Esophagus muscularis mucosa (tissue), 4 donors: ENCODE measurements at places on chromosomes 2 and 18. TPM values are rescaled to one million over a fixed set of nuclear protein-coding genes. Genes with fewer than 3 reads are reported as not detected.

ALPI gene
- total RNA-seq: 0.17 TPM

PIEZO2 gene
- 5.2 TPM for total RNA-seq

ZAP70 gene
- total RNA-seq: 2.1 TPM

MRPS5 gene
- total RNA-seq: 46.6 TPM

PKDCC gene
- 219 TPM for total RNA-seq

ST8SIA3 gene
- total RNA-seq: under 0.01 TPM

PDE11A gene
- 0.58 TPM for total RNA-seq

USP34 gene
- 137 TPM for total RNA-seq

MOCOS gene
- 1.3 TPM for total RNA-seq

GAREM2 gene
- 4.0 TPM for total RNA-seq

GRCh38 chr2:217664761-217665160 lies 338.0 kb downstream of the TNS1 start:
- DNase-seq: no peak

GRCh38 chr2:33607251-33607721 lies 8.2 kb upstream of the FAM98A start:
- no peak for DNase-seq

DNA sequence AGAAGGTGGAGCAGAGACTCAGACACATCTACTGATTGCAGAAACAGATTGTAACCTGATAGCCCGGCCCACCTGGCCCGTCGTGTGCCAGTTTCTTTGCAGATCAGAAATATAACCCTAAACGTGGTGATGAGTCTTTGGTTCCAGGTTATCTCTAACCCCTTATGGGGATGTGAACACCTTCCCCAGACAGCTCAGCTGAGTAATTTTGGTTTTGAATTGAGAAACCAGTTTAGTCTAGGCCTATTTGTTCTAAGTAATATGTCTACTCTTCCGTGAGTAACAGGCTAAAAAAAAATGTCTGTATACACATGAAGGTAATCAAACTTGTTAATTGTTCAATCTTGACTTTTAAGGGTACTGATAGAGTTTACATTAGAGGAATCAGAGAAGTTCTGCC lies 35.7 kb downstream of the RASGRP3 start:
- DNase-seq: no peak

- DNase-seq: no peak
Measured at GRCh38 chr2:179925713-179926112, 64.3 kb upstream of the ZNF385B start.

GRCh38 chr2:119821266-119821665 lies 61.5 kb downstream of the PTPN4 start:
- DNase-seq: no peak

DNA sequence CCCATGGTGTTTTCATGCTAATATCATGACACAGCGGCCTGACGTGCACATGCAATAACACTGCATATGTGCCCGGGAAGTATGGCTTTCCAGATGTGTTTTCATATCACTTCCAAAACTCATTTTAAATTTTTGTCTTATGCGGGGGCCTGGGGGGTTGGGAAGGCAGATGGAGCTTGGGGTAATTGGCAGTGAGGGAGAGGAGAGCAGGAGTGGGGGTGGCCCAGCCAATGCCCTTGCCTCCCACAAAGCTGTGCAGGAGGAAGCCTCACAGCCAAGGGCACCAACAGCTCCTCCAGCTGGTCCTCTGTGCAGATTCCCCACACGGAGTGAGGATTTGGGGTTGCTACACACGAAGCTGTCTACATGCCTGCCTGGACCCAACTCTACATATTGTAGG lies 805.2 kb downstream of the GALR1 start:
- DNase-seq: no peak

GRCh38 chr2:105338020-105338385 lies 663 bp downstream of the C2orf49 start:
- DNase-seq: no peak

GRCh38 chr2:238231251-238231793 lies 8.5 kb downstream of the HES6 start:
- peak; percentile 94 for DNase-seq

- DNase-seq: no peak
Measured at GRCh38 chr2:195094330-195094729, 562.7 kb upstream of the SLC39A10 start.

DNA sequence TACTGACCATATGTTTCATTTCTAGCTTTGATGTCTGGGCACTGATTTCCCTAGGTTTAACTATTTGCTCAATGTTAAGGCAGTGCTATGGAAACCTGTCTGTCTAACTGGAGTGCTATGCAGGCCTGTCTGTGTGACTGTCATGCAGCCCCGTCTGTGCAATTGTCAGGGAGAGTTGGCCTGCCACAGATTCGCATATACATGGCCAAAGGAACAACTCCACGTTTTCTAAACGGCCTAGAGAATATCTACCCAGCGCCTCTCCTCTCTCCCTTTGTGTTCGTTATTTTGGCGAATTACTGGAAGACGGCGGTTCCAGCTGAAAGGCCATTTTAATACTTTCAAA lies 59.6 kb upstream of the PSME4 start:
- DNase-seq: peak; percentile 29

GRCh38 chr2:134021830-134022524 lies 231.9 kb upstream of the MGAT5 start:
- DNase-seq: peak; percentile 17

GRCh38 chr2:200677171-200677570 lies 91.4 kb downstream of the AOX1 start:
- no peak for DNase-seq

- no peak for DNase-seq
Measured at GRCh38 chr2:150165988-150166312, 321.5 kb downstream of the RND3 start.

DNA sequence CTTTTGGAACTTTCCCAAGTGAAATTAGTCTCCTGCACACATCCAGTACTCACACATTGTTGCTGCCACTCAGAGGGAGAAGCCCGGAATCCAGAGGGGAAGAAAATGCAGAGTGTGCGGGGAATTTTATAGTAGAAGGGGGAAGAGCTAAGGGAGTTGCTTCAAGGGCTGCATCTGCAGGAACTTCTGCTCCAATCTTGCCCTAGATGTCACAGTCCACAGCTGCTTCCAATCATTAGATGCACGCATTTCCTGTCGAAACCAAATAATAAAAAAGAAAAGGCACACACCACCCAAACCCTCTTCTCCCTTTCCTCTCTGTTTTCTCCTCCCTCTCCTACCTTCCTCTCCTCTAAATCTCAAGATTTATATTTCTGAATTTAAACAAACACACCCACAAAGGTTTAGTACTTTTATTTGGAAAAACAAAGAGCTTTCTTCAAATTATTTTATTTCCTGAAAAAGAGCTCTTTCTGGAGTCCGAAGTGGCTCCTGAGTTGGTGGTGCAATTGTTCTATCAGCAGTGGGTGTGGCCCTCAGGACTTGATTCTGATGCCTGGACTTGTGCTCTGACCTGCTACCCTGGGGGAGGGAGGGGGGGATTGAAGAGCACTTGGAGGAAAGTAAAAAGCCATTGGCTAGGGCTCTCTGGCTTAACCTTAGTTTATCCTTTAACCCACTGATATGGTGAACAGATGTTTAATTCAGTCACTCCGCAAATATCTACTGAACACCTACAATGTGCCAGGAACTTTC lies 72.0 kb downstream of the KCNE4 start:
- DNase-seq: no peak

GRCh38 chr2:5818961-5819600 lies 126.9 kb downstream of the SOX11 start:
- no peak for DNase-seq

- DNase-seq: no peak
Measured at GRCh38 chr2:64383016-64383591, 70.9 kb upstream of the LGALSL start.

GRCh38 chr2:47086054-47086471 lies 69.0 kb downstream of the STPG4 start:
- DNase-seq: no peak

DNA sequence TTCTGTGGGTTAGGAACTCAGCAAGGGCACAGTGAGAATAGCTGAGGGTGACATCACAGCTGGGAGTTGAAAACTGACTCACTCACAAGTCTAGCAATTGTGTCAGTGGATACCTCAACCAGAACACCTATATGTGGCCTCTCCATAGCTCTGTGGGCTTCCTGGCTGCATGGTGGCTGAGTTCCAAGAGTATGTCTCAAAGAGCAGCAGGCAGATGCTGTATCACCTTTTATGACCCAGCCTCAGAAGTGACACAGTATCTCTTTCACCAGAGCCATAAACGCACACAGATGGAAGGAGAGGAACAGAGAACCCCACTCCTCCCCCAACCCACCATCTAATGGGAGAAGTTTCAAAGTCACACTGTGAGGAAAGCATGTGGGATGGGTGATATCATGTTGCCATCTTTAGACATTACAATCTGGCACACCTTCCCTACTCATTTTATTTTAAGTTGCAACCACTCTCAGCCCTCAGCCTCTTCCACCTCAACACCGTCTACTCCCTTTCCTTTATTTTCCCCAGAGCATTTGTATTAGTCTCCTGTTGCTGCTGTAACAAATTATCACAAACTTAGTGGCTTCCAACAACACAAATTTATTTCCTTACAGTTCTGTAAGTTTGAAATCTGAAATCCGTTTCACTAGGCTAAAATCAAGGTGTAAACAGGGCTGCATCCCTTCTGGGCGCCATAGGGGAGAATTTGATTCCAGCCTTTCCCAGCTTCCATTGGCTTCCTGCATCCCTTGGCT lies 134.6 kb upstream of the SPATS2L start:
- DNase-seq: peak; percentile 81

- no peak for DNase-seq
Measured at GRCh38 chr2:33441235-33441810, 35.1 kb upstream of the RASGRP3 start.

- DNase-seq: no peak
Measured at GRCh38 chr18:49098386-49098785, 147.6 kb upstream of the SMAD7 start.

DNA sequence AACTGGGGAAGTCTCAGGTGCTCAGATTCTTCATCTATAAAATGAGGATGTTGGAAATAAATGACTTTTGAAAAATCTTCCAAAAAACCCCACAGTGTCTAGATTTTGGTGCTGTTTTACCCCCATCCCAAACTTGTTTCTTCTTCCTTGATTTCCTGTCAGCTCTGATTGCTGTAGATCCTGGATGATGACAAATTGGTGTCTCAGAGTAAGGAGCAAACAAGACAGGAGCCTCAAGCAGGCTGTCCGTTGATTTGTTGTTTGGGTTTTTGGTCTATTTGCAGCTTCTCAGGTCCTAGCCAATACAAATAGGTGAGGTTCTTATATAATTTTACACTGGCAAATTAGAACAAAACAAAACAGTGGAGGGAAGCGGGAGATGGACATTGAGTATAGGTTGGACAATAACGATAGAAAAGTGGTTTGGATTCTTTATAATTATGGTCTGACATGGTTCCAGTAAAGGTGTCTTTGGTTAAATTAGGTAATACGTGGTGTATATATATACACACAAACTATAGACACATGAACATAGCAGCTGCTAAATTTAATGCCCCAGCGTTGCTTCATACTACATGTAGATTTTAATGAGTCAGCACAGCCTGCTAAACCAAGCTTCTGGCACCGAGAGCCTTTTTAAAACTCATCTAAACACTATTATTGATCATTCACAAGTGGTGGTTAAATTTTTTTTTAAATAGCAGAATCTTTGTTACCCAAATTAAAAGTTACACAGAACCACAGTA lies 142.5 kb downstream of the FMNL2 start:
- DNase-seq: no peak

DNA sequence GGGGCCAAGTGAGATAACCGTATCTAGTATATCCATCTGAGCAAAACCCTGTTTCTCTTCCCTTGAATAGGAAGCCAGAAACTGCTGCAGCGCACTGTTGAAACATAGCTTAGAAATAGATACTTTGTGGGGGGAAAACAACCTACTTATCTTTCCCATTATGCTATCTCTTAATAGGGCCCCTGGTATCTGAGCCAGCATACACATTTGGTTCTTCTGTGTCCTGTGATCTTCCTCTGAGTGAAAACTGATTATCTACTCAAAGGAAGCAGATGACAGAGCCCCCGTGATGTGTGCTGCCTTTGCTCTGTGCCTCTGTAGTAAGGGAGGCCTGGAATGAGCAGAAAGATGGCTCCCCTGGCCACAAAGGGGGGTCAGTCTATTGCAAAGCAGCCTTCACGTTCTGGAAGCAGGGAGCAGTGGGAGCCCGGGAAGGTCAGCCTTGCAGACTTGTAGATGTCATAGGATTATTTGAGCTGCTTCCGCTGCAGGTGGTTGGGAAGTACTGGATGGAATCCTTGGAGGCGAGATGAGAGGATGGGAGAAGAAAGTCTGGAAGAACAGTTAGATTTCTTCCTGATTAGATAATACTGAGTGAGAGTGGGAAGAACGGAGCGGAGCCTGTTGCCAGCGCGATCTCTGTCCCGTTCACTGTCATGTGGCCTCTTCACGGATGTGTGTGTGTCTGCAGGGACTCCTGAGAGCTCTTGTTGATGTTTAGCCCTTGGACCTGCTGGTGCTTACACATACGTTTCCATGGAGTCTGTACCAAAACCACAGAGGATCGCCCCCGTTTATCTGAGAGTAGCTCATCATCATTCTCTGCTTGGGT lies 150.1 kb downstream of the AGAP1 start:
- DNase-seq: no peak

DNA sequence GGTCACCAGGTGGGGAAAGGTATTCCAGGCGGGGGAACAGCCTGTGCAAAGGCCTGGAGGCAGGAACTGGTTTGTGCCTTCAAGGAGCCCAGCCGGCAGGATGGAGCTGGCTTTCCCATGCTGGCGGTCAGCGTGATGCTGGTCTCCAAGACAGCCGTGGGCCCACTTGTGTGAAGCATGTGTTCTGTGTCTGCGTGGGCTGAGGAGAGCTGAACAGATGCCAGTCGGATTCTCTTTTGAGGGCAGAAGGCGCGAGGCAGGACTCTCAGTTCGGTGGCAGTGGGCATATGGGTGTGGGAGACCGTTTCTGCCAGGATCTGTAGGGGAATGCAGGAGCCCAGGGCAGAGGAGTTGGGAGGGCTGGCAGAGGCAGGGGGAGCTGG lies 191.6 kb downstream of the TWIST2 start:
- DNase-seq: no peak

- no peak for DNase-seq
Measured at GRCh38 chr2:231935207-231935524, 9.0 kb upstream of the NPPC start.

GRCh38 chr2:62339837-62340236 lies 143.9 kb downstream of the B3GNT2 start:
- no peak for DNase-seq

DNA sequence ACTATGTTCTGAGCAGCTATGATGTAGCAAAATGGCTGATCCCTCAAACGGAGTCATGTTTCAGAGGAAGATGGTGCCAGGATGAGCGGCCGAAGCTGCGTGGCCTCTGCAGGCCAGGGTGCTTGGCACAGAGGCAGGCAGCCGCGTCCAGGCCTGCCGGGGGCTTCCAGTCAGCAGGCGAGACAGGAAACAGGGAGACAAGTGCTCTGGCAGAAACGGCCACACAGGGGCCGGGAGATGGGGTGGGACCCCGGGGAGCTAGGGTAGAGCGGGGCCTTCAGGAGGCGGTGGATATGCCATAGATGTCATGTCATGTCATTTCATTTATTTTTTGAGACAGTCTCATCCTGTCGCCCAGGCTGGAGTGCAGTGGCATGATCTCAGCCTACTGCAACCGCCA lies 50.7 kb downstream of the EIPR1 start:
- DNase-seq: no peak

- DNase-seq: no peak
Measured at GRCh38 chr2:5546181-5546580, 146.0 kb upstream of the SOX11 start.

- DNase-seq: no peak
Measured at GRCh38 chr2:216833061-216833460, 26.8 kb downstream of the TNP1 start.

GRCh38 chr2:129189617-129190319 lies 789.7 kb upstream of the RAB6C start:
- no peak for DNase-seq
